Mammary epithelial cell (primary cell): ENCODE measurements at places on chromosomes 6 and 20.

GRCh38 chr20:434221-434620 is 26.1 kb downstream of the RBCK1 start:
- no peak for DNase-seq

GRCh38 chr20:38501858-38502436 is 29.3 kb downstream of the RALGAPB start:
- no peak for DNase-seq

DNA sequence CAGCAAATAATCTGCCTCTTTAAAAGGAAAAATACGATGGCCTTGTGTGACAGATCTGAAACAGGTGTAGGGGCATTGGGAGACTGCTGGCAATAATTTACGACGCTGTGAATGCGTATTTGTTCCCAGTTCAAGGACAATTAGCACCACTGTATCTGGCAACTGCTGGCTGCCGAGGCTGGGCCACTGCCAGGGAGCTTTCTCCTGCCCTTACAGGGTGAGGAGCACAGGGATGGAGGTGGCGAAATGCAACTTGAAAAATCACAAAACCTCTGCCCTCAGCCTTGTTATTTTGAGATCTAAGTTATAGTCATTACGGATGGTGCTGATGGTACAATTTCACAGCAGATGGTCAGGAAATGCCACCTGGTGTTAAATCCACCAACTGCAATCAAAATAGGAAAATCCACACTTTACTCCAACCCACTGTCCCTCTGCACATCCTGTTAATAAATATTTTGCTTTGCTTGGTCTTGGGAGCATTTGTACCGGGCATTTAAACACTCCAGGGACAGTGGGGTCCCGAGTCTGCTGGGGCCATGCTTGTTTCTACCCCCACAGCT is 6.4 kb downstream of the MYLK4 start:
- DNase-seq = no peak

DNA sequence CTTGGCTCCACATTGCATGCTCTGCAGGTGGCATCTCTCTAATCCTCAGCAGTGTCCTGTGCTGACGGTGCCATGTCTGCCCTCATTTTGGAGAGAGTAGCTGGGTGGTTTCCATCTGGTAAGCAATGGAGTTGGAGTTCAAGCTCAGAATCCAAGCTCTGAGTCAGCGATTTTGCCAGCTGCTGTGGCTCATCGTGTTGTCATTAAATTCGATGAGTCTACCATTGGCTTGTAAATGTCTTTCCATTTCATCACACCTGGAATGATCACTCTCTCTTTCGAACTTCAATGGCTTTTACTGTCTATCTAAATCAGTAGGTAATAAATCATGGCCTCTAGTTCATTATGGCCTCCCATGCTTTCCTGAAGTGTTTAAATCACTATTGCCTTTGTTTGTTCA is 378.5 kb upstream of the TSHZ2 start:
- DNase-seq = no peak
